Naive thymus-derived CD4-positive, alpha-beta T cell (primary cell): ENCODE measurements at places on chromosomes 5 and 9. TPM values are rescaled to one million over a fixed set of nuclear protein-coding genes. Genes with fewer than 3 reads are reported as not detected.

DNA sequence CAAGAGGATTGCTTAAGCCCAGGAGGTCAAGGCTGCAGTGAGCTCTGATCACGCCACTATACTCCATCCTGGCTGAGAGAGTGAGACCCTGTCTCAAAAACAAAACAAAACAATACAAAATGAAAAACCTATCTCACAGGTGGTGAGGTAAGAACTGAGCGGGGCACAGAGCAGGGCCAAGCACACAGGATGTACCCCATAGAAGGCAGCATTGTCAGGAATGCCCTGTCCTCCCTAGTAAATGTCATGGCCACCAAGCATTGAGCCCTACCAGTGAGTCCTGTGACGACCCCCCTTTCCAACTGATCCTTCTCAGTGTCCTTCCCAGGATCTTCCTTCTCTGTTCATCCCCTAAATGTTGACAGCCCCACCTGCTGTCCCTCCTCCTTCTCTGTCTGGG lies 44.6 kb upstream of the ALDH1B1 start:
- no peak for DNase-seq
- H3K4me3 ChIP-seq, result no peak overlapping the region
- no peaks in the 10 kb centered on the region for H3K27me3 ChIP-seq
- no peak overlapping the region for H3K27ac ChIP-seq

DNA sequence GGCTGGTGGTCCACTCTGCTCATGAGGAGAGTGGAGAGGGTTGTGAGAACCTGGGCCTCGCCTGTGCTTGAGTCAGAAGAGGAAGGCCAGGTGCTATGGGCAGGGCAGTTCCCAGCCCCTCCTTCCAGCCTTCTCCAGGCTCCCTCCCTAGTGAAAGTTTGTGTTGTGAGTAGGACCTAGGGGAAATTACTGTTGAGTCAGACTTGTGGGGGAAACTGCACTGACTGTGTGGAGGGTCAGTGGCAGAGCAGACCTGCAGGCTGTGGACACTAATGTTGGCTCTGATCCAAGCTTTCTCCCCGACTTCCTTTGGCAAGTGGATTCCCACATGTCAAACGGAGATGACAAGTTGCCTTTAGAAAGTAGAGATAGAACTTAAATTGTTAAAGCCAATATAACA lies 102.6 kb downstream of the ARHGAP26 start:
- H3K4me1 ChIP-seq, result no peaks in the 10 kb centered on the region
- no peak overlapping the region for H3K27ac ChIP-seq
- no peak overlapping the region for H3K4me3 ChIP-seq
- H3K36me3 ChIP-seq, result no peaks in the 10 kb centered on the region

DNA sequence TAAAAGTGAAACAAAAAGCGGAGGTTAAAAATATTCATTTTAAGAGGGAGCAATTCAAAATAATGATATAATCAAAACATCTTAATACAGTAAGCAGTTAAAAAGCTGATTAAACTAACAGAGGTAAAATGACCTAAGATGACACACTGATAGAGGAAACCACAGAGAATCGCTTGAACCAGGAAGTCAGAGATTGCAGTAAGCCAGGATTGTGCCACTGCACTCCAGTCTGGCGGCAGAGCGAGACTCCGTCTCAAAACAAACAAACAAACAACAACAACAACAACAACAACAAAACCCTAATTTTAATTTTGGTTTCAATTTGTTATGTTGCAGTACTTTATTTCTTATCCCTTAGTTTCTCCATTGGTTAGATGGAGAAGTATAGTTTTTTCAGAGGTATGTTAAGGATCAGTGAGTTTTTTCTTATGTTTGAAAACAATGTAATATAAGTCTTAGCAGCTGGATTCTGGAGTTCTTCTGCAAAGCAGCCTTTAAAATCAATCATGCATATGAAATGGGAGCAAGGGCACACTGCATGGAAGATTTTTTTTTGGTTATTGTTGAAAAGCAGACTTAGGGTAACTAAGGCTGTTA lies 58.5 kb downstream of the MLANA start:
- peaks cover 8% of the 10 kb centered on the region for H3K4me1 ChIP-seq
- no peak overlapping the region for H3K27ac ChIP-seq
- H3K27me3 ChIP-seq, result no peaks in the 10 kb centered on the region
- peak; percentile 14 for DNase-seq
- no peak overlapping the region for H3K4me3 ChIP-seq
- no peaks in the 10 kb centered on the region for H3K36me3 ChIP-seq

DNA sequence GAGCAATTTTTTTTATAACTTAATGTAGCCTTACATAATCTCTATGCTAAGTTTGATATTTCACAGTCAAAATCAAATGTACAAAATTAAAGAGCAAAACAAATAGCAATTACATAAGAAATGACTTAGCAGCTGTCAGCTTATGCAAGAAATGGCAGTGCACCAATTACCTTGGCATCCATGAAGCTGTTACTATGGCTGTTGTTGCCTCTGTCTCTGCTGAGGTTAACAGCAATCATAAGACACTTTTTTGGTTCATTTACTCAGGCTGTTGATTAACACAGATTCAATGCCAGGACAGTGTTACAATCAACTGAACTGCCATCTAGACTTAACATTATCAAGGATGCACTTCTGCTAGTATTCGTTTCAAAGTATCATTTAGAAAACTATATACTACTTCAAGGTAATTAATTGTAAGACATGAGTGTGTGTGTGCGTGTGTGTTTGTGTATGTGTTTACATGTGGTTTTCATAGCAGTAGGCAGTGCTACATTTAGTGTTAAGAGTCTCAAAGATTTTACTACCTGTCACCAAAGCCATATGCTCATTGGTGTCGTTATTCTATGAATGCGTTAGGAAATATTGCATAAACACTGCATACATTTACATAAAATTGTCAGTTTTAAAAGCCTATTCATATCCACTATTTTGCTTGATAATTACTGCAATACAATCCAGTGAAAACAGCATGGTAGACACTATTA lies 1084.2 kb upstream of the COX7C start:
- no peaks in the 10 kb centered on the region for H3K36me3 ChIP-seq
- no peaks in the 10 kb centered on the region for H3K27me3 ChIP-seq
- DNase-seq, result no peak
- no peaks in the 10 kb centered on the region for H3K4me1 ChIP-seq
- H3K4me3 ChIP-seq, result no peak overlapping the region
- H3K27ac ChIP-seq, result no peak overlapping the region

DNA sequence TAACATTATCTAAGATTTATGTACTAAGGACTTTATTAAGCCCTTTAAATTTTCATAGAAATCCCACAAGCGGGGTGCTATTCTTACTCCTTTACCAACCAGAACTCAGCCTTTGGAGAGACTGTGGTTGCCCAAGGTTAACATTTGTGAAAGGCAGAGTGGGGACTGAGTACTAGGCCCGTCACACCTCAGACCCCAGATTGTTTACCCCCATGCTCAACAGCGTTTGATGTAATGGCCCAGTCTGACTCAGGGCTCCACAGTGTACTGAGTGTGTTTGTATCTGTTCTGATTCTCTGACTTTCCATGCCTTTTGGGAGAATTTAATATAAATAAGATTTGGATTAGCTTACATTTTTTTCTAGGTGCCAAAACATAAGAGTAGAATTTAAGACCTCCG lies 110.0 kb downstream of the GAS1 start:
- H3K27me3 ChIP-seq, result no peaks in the 10 kb centered on the region
- H3K4me3 ChIP-seq, result no peak overlapping the region
- no peaks in the 10 kb centered on the region for H3K36me3 ChIP-seq
- H3K27ac ChIP-seq, result no peak overlapping the region
- no peaks in the 10 kb centered on the region for H3K4me1 ChIP-seq

DNA sequence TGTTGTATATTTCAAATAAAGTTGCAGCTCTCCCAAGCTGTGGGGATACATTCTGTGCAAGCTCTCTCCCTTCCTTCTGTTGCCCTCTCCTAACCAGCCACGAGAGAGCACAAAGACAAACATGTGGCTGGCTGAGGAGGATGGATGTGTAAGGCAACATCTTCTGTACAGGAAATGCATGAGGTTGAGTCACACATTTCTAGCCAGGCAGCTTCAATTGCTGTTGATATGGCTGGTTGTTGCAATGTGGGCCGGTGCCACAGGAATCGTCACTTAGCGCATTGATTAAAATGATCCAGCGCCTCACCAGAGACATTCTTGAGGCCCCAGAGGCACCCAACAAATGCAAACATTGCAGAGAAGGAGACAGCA lies 207.1 kb downstream of the ICE1 start:
- H3K36me3 ChIP-seq, result no peaks in the 10 kb centered on the region
- no peak overlapping the region for H3K27ac ChIP-seq
- DNase-seq, result no peak
- H3K4me3 ChIP-seq, result no peak overlapping the region

DNA sequence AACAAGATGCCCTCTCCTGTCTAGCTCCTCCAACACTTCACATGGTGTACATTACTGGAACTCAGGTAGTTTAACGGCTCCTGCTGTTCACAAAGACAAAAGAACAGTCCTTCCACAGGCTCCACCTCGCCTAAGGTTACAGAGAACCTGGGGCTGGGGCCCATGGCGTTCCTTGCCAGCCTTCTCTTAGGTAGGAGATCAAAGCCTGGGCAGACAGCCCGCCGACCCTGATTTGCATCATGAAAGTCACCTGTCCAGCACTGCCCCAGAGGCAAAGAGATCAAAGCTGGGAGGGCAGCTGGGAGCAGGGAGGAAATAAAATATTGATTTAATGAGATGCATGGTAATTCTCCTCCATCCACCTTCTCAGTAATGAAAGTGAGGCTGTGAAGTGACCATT lies 115.0 kb upstream of the SLIT3 start:
- no peak overlapping the region for H3K4me3 ChIP-seq
- no peak overlapping the region for H3K27ac ChIP-seq
- H3K27me3 ChIP-seq, result no peaks in the 10 kb centered on the region
- no peaks in the 10 kb centered on the region for H3K4me1 ChIP-seq
- H3K36me3 ChIP-seq, result no peaks in the 10 kb centered on the region
- no peak for DNase-seq

GRCh38 chr9:19481971-19482404 lies 73.2 kb downstream of the ACER2 start:
- no peaks in the 10 kb centered on the region for H3K4me1 ChIP-seq
- DNase-seq, result no peak
- no peak overlapping the region for H3K27ac ChIP-seq
- no peaks in the 10 kb centered on the region for H3K36me3 ChIP-seq
- H3K27me3 ChIP-seq, result no peaks in the 10 kb centered on the region

DNA sequence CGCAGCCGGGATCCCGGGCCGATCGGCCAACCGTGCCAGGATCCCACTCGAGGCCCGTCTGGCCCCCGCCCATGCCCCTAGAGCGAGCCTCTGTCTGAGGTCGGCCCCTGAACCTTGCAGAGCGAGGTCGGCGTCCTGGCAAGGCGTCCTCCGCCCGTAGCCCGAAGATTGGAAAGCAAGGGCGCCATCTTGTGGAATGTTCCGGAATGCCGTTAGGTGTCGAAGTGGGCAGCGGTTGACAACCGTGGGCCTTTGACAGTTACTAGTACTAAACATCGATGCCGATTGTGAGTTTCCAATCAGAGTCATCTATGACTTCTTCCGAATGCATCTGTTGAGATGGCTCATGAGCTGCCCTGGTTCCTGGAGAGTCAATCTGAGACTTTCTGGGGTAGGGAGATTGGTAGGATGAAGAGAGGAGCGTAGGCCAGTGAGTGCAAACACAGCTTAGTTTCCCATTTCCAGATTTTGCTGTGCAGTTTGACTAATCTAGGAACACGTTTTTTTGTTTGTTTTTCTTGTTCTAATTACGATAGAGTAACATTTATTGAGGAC lies 923 bp upstream of the PLK2 start:
- peak; percentile 90 for DNase-seq
- H3K36me3 ChIP-seq, result no peaks in the 10 kb centered on the region
- no peaks in the 10 kb centered on the region for H3K4me1 ChIP-seq
- peak overlapping the region; percentile 84 for H3K27ac ChIP-seq
- H3K27me3 ChIP-seq, result no peaks in the 10 kb centered on the region

- no peak overlapping the region for H3K27ac ChIP-seq
- no peaks in the 10 kb centered on the region for H3K4me1 ChIP-seq
- H3K4me3 ChIP-seq, result no peak overlapping the region
- DNase-seq, result no peak
- no peaks in the 10 kb centered on the region for H3K27me3 ChIP-seq
Measured at GRCh38 chr5:73722231-73722630, 96.2 kb downstream of the ARHGEF28 start.

DNA sequence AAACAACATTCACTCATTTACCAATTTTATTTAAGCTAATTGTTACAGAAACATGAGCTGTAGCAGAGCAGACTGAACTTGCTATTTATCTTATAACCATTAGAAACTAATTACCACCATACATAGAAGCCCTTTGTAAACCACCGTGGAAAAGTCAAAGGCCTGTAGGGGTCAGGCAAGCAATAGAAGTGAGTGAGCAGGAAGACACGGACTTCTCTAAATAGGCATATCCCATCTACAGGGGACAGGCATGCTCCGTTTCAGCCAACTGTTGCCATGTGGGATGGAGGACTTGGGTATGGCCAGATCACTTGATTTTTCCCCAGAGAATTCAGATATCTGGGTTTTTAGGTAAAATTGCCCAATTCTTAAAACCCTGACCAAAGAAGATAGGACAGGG lies 44.8 kb downstream of the PRRC1 start:
- no peak overlapping the region for H3K27ac ChIP-seq
- no peak overlapping the region for H3K4me3 ChIP-seq
- no peaks in the 10 kb centered on the region for H3K27me3 ChIP-seq

DNA sequence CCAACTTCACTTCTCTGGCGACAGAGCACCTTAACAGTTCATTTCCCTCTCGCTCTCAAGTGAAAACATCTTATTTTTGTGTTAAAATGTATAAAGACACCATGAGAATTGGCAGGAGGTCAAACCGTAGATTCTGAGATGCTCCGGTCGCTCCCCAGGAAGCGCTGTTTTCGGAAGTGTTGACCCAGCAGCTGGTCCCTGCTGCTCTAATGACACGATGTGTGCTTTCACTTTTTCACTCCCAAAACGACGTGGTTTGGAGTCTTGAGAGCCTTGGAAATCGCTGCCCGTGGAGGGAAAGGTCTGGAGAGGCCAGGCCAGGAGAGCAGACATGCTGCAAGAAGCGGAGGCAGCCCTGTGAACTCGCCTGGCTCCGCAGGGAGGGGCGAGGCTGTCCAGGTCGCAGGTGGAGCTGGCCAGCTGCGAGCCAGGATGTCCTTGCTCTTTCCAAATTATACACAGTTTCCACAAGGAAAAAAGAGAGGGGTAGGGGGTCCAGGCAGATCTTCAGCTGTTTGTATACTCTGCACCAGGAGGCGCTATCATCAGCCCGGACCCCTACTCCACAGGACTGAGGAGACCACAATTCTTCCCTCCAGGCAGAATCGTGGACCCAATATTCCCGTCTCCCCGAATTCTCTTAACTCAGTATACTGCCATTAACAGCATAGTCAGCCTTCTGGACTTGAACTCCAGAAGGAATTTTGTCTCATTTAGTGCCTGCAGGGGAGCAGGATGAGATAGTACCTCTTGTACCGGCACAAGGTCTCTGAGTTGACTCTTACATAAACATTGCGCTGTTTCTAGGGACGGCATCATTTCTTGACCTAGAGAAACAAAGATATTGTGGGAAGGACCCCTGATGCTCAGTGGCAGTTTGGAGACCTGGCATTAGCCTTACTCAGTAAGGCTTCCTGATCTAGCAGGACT lies 248.6 kb upstream of the ANKRD55 start:
- H3K4me3 ChIP-seq, result peak overlapping the region; percentile 60
- H3K36me3 ChIP-seq, result no peaks in the 10 kb centered on the region
- DNase-seq, result peak; percentile 33

DPYSL3 gene
- total RNA-seq, result not detected

MYOT gene
- total RNA-seq, result not detected

GPR21 gene
- total RNA-seq, result 1.7 TPM in 1 of 2 replicates, not detected in the other

HMGCR gene
- 43.8 TPM for total RNA-seq

FGF10 gene
- total RNA-seq, result not detected

CSF1R gene
- 4.5 TPM for total RNA-seq

PHF24 gene
- total RNA-seq, result not detected

GPRIN1 gene
- total RNA-seq, result not detected

LRRTM2 gene
- 0.22 and 0.41 TPM in 2 replicates for total RNA-seq

FYB1 gene
- total RNA-seq, result 491 TPM

SET gene
- total RNA-seq, result 298 TPM

TLX3 gene
- total RNA-seq, result not detected in 2 replicates

FOXD4L4 gene
- not detected for total RNA-seq

ACTBL2 gene
- not detected in 2 replicates for total RNA-seq

HINT1 gene
- total RNA-seq, result 233 TPM

CAMK4 gene
- 357 TPM for total RNA-seq
